Thyroid gland (tissue), 4 donors: ENCODE measurements at places on chromosomes 7 and 10.

DNA sequence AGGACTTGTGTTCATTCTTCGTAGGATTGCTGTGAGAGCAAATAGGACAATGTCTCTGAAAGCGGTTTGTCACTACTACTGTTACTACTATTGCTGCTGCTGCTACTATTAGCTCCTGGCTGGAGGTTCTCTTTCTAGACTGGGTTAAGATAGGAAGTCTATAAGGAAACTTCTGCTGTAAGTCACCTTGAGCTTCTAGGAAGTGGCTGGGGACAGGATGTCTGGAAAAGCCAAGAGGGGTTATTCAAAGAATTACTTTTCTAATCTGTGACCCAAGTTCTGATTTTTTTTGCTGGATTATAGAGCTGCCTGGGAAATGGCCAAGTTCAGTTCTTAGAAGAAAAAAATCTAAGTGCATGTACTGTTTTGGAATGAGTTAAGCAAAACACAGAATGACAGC is 62.2 kb downstream of the NAMPT start:
- DNase-seq, result no peak

- DNase-seq, result no peak
Observed at GRCh38 chr10:100327007-100327717, 2.9 kb downstream of the PKD2L1 start.

DNA sequence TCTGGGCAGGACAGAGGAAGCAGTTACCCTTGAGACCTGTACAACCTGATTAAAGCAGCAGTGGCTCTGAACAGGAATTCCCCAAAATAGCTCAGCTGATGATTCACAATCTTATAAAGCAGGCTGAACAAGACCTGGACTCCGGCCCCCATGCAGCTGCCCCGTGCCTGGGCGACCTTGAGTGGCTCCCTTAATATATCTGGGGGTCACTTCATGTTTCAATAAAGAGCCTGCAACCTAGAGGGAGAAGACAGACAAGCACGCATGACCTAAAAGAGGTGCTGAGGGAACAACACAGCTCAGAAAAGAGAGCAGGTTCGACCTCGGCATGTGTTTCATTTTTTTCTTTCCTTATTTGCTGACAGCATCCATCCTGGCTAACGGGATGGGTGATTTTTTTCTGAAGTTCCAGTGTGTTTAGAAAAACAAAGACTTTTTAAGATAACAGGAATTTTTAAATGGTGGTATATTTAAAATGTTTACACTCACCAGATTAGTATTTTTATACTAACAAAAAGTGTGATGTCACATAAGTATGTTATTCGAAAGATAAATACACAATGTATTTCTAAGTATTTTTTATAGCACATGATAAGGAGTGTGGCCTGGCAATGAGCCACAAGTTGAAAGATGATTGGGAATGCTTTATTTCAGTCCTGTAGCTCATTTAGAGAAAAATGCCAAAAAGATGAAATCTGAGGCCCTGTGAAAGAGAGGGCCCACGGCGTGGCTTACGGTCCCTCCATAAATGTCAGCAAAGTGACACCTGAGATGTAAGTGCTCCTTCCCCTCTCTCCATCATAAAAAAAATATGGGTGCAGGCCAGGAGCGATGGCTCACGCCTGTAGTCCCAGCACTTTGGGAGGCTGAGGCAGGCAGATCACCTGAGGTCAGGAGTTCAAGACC is 161.3 kb downstream of the SLIT1 start:
- DNase-seq, result no peak

DNA sequence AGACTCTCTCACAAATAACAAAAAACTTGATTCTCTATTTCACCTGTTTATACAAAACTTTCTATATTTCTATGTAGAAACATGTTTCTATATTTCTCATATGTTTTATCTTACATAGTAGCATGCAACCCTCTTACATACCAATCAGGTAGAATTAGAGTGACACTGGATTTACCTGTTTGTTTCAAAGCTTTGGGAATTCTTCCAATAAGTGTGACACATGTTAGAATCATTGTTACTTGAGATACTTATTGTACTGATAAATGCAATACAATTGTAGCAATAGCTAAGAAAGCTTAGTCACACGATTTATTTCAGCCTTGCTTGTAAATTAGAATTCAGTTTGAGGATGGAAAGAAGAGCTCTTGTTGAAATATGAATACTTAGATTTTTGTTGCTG is 4.9 kb downstream of the HYAL4 start:
- DNase-seq, result no peak

DNA sequence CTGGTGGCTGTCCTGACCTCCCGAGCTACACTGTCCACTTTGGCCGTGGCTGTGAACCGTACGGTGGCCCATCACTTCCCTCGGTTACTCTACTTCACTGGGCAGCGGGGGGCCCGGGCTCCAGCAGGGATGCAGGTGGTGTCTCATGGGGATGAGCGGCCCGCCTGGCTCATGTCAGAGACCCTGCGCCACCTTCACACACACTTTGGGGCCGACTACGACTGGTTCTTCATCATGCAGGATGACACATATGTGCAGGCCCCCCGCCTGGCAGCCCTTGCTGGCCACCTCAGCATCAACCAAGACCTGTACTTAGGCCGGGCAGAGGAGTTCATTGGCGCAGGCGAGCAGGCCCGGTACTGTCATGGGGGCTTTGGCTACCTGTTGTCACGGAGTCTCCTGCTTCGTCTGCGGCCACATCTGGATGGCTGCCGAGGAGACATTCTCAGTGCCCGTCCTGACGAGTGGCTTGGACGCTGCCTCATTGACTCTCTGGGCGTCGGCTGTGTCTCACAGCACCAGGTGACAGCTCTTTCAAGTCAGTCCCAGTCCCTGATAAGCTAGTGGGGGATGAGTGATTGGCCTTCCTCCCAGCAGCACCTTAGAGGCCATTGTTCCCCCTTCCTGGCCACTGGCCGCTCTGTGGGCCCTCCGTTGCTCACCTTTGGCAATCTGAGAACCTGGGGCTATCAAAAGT is 3.0 kb downstream of the CHPF2 start:
- no peak for DNase-seq
